GM20000 (cell line): ENCODE measurements at places on chromosomes 1 and 21.
A peak's percentile ranks its signal among the peaks of the same experiment; 100 is the strongest.

- DNase-seq, result no peak
Measured at GRCh38 chr1:8740034-8740449, 77.4 kb downstream of the RERE start.

GRCh38 chr1:161096530-161096929 is 1.6 kb upstream of the KLHDC9 start:
- DNase-seq, result no peak

GRCh38 chr1:183027031-183027430 is 3.8 kb downstream of the LAMC1 start:
- DNase-seq, result no peak

- no peak for DNase-seq
Measured at GRCh38 chr1:247054992-247055415, 23.6 kb downstream of the ZNF670 start.

DNA sequence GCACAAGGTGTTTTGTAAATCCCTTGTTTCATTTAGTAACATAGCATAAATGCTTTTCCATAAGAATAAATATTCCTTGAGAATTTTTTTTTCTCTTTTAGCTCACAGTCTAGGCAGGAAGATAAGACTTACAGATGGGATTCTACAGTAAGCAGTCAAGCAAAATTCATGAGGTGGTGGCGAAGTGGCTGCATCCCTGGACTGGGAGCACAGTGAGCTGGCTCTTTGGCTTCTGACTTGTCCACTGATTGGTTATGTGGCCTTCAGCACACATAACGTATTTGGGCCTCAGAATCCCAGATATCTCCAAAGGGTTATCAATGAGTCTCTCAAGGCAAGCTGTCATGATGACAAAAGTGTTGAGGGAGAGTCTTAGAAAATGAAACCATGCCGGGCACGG is 99.8 kb downstream of the EBNA1BP2 start:
- DNase-seq, result no peak

DNA sequence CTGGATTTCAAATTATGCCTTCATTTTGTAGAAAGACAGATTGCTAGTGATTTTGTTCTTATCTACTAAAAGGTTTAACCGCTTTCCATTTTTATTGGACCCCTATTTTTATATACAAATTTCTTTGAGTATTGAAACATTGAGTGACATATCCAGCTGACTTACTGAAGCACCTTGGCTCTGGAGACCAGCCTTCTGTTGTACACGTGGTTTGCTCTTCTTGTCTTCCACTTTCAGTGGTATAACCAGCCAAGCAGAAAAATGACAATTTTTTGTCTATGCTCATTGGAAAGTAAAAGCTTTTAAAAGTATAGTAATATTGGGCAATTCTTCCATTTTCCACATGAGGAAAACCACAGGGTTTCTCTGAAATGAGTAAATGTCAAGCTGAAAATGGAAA is 4.4 kb downstream of the F13B start:
- peak; percentile 5 for DNase-seq

GRCh38 chr21:44375281-44375651 is 21.8 kb downstream of the TRPM2 start:
- no peak for DNase-seq

DNA sequence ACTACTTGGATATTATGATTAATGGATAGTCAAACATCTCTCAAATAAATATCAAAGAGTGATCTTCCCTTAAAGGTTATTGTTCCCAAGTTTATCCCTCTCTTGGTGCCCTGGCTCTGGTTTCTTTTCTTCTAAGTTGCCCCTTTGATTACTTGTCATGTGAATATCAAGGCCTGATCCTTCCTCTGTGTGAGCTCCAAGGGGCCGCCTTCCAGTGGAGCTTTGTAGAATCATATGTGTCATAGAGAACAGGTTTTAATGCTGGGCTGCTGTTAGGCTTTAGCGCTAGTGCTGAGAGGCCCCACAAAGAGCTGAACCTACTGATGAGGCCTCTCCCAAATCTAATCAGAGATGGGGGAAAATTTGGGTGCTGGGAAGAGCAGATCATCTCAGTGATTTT is 25.5 kb downstream of the UCK2 start:
- DNase-seq, result no peak

DNA sequence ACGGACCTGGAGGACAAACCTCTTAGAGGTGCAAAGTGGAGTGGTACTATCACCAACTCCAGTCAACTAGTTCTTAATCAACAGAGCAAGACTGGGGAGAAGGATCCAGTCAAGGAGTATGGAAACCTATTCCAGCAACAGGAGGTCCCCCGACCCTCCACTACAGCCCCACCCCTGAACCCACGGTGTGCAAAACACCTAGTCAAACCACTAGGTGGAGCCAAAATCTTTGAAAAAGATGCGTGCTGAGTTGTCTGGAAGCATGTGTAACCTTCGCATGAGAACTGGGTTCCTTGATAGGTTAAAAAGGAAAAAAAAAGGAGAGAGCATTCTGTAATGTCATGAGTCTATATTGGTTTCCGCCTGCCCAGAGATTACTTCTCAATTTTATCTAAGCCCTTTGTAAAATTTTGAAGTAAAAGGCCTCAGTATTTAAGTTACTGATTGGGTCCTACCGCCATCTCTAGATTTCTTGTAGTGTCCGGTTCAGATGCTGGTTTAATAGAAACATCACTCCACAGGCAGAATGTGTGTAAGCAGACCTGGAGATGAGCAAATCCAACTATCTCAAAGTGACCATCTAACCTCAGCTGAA is 81.9 kb upstream of the HAO2 start:
- DNase-seq, result peak; percentile 54

- DNase-seq, result no peak
Measured at GRCh38 chr21:16216288-16216962, 486.6 kb downstream of the USP25 start.

DNA sequence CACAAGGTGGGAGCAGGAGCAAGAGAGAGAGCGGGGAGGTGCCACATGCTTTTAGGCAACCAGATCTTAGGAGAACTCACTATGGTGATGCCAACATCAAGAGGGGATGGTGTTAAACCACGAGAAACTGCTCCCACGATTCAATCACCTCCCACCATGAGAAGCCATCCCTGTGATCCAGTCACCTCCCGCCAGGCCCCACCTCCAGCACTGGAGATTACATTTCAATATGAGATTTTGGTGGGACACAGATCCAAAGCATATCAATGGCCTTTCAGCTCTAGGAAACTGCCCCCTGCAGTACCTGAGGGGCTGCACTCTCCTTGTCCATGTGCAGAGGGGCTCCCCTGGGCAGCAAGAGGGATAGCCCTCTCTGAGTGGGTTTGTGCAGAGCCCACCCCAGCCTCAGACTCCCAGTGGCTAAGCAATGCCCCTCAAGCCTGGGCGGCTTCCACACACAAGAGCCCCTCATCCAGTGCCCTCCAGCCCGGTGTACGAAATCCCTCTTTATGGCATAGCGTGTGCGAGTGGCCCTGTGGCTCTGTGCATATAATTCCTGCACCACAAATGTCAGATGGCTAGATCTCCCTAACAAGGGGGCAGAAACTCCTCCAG is 15.5 kb upstream of the PRDM16 start:
- no peak for DNase-seq

GRCh38 chr1:19319196-19319595 is 7.1 kb downstream of the SLC66A1 start:
- DNase-seq, result no peak

DNA sequence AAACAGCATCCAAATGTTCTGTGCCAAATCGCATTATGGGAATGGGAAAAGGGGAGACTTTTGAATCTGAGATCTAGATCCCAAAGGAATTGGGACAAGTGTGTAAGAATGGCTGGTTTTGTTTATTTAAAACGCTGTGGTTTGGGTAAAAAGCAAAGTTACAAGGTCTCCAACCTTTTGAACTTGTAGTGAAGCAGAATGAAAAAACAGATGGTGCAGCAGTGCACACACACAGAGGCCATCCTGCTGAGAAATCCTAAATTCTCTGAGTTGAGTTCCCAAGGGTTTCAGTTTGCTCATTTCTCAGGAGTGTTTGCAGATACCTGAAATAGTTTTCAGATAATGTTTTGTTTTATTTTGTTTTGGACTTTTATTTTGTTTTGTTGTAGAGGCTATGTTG is 80.2 kb upstream of the CD1D start:
- DNase-seq, result no peak

- DNase-seq, result no peak
Measured at GRCh38 chr1:94115900-94116436, 5.0 kb downstream of the ABCA4 start.

DNA sequence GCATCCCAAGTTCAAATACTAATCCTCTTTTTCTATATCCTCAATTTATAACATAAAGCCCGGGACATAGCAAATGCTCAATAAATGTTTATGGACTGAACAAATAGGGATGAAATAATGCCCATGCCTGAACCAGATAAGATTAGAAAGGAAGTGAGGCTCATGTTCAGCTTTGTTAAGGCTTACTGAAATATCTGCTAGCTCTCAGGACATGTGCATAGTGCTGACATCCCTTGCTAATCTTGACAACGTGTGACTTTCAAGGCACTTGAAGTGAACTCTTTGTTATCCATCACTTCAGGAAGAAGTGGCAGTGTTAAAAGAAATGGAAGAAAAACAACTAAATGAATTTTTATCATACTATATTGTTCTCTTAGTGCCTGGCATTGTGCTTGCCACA is 260.3 kb upstream of the SGIP1 start:
- no peak for DNase-seq

GRCh38 chr1:20685099-20685662 is 24.0 kb upstream of the DDOST start:
- no peak for DNase-seq

DNA sequence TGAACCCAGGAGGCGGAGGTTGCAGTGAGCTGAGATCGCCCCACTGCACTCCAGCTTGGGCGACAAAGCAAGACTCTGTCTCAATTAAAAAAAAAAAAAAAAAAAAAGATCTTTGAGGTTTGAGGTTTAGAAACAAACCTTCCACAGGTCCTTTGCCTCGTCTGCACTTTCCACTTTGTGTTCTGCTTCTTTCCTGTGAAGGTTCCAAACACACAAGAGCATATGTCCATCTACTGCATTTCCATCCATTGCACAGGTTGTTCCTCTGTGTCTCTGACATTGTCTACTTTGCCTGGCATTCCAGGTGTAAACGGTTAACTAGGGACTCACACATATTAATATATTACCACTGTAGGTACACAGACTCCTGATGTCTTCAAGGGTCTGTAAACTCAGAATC is 40.1 kb downstream of the DSTYK start:
- DNase-seq, result no peak

- DNase-seq, result no peak
Measured at GRCh38 chr21:19013916-19014315, 610.3 kb upstream of the TMPRSS15 start.

- DNase-seq, result no peak
Measured at GRCh38 chr21:15701830-15702229, 28.0 kb upstream of the USP25 start.

GRCh38 chr1:6574025-6574620 is 5.7 kb upstream of the ZBTB48 start:
- DNase-seq, result no peak

DNA sequence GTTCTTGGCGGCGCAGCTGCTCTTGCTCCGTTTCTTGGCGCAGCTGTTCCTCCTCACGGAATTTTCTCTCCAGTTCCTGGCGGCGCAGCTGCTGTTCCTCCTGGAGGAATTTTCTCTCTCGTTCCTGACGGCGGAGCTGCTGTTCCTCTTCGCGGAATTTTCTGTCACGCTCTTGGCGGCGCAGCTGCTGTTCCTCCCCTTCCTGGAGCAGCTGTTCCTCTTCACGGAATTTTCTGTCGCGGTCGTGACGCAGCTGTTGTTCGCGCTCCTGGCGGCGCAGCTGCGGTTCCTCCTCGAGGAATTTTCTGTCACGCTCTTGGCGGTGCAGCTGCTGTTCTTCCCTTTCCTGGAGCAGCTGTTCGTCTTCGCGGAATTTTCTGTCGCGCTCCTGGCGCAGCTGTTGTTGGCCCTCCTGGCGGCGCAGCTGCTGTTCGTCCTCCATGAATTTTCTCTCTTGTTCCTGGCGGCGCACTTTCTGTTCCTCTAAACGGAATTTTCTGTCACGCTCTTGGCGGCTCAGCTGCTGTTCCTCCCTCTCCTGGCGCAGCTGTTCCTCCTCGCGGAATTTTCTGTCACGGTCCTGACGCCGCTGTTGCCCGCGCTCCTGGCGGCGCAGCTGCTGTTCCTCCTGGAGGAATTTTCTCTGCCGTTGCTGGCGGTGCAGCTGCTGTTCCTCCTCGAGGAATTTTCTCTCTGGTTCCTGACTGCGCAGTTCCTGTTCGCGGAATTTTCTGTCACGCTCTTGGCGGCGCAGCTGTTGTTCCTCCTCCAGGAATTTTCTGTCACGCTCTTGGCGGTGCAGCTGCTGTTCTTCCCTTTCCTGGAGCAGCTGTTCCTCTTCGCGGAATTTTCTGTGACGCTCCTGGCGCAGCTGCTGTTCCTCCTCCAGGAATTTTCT is 7.0 kb downstream of the TCHH start:
- no peak for DNase-seq

- DNase-seq, result no peak
Measured at GRCh38 chr21:44377922-44378645, 24.7 kb downstream of the TRPM2 start.

DNA sequence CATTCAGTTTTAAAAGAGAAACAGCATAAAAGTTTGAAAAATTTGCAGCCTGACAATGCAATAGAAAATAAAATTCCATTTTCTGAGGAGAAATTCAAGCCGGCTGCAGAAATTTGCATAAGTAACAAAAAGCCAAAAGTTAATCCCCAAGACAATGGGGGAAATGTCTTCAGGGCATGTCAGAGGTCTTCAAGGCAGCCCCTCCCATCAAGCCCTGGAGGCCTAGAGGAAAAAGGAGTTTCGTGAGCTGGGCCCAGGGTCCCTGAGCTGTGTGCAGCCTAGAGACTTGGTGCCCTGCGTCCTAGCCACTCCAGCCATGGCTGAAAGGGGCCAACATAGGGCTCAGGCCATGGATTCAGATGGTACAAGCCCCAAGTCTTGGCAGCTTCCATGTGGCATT is 74.6 kb downstream of the PIK3R3 start:
- DNase-seq, result no peak

GRCh38 chr1:9705337-9706093 is 54.0 kb downstream of the PIK3CD start:
- no peak for DNase-seq

DNA sequence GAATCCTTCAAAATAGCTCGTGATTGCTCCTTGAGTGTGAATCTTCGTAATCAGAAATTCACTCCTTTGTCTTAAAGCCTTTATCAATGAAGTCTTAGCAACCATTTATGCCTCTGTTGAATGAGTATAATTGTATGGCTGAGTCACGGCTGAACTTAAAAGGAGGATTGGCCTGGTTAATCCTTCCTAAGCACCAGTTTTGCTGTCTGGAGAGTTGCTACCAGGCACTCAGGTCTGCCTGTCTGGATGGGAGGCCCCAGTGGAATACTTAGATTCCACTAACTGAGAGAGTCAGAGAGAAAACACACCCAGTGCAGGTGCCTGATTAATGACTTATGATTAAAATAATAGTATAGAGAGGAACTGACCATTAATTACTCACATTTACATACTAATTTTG is 7.6 kb upstream of the HHAT start:
- no peak for DNase-seq
